Kasumi-1 (cell line): ENCODE measurements at places on chromosomes 4 and X.

GRCh38 chr4:6561173-6561516, 13.8 kb upstream of the MAN2B2 start:
- DNase-seq: peak; percentile 10

DNA sequence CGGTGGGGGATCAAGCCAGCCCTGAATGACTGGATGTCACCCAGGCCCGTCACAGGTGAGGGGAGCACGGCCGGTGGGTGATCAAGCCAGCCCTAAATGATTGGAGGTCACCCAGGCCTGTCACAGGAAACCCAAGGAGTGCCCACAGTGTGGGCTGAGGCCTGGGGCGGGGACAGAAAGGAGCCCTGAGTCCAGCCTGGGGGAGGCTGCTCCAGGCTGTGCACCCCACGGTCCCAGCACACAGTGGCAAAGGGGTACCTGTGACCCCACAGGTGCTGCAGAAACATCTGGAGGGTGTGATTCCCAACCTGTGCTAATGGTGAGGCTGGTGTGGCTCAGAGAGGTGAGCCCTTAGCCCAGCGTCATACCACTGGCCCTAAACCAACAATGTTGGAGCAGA, 6.2 kb upstream of the CPLX1 start:
- DNase-seq: no peak

DNA sequence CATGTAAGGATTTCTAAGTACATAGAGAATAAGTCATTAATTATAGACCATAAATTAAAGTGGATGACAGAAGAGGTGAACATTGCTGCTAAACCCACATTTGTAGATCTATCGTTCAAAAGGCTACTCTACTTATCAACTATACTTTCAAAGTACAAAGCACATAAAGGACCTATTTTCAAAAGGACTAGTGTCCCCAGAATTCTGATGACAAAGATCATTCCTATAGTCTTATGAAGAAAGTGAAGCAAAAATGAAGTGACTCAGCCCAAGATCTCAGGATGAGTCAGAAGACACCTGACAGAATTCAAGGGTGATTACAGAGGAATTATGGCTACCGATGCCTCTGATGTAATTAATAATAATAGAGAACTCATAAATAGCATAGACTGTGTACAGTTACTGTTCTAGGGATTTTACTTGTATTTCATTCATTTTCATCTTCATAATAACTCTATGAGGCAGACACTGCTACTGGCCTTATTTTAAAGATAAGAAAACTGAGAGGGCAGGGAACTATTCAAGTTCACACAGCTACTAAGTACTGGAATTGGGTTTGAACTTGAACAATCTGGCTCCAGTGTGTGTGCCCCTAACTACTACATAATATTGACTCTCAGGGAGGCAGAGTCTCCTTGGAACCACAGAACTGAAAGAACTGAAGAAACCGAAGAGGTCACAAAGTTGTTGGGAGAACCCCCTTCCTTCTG, 17.1 kb downstream of the USP46 start:
- DNase-seq: no peak

GRCh38 chr4:33386764-33387163, 2666.6 kb downstream of the PCDH7 start:
- DNase-seq: peak; percentile 47

DNA sequence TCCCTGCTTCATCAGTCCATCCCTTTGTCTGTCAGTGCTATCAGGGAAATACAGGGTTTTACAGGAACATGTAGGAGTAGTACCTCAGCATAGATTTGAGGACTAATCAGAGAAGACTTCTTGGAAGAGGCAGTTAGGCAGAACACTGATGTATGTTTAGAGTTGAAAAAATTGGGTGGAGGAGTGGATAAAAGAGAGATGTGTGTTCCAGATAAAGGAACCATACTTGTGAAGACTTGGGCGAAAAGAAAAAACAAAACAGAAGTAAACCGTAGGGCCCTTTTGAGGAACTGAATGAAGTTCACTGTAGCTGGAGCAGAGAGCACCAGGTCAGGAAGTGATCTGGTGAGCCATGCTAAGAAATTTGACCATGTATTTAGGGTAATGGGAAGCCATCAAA, 32.3 kb downstream of the AFF1 start:
- peak; percentile 57 for DNase-seq

DNA sequence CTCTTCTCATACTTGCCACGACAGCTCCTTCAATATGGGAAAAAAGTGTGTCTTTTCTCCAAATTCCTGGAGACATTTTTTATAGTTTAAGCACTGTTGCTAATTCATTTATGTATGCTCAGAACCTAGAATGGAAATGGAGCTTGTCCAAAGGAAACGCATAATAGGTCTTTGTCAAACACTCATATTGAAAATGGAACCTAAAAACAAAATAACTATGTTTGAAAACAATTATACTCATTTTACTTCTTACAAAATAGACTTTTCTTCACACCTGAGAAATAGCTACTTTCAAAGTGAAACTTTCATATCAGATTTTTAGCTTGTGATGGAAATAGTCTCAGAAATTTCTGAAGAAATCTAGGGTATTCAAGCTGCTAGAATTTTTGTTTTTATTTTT, 529.7 kb upstream of the BOD1L1 start:
- no peak for DNase-seq

- DNase-seq: peak; percentile 85
These were observed 126.0 kb upstream of the ENPP6 start for GRCh38 chr4:184343502-184344177.

DNA sequence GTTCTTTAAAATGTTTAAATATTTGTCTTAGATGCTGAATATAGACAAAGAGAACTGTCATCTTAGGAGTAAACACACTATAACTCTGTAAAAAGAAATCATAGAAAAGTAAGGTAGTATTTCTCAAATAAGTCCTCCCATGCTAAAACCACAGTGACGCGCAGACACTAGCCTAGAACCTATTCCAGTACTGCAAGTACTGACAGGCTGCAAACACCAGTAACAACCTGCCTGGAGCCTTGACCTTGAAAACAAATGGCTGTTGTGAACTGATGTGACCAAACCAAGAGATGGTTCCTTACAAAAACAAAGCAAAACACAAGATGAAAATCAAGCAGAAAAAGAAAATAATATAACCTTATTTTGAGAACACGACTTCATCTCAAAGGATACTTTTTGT, 8.5 kb downstream of the TIFA start:
- no peak for DNase-seq

GRCh38 chr4:142556570-142557238, 289.4 kb downstream of the INPP4B start:
- no peak for DNase-seq

- no peak for DNase-seq
These were observed 989.2 kb upstream of the SLIT2 start for GRCh38 chr4:19262467-19262866.

- DNase-seq: peak; percentile 70
These were observed 813 bp downstream of the DIAPH2 start for GRCh38 chrX:96685210-96686099.

DNA sequence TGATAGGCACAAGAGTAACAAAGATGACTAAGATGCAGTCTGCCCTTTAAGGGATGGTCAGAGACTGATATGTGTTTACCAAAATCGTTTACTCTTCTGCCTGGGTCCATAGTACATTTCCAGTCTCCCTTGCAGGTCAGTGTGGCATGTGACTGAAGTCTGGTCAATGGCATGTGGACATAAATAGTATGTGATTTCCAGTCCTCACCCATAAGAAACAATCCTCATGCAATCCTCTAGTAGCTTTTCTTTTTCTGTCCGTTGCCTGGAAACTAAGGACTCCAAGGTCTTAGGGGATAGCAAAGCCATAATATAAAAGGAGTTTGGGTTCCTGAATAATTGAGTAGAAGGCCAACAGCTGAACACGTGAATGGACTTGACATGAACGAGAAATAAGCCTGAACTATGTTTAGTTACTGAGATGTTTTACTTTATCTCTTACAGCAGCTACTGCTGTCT, 1.1 kb downstream of the SLC9B2 start:
- DNase-seq: peak; percentile 47

DNA sequence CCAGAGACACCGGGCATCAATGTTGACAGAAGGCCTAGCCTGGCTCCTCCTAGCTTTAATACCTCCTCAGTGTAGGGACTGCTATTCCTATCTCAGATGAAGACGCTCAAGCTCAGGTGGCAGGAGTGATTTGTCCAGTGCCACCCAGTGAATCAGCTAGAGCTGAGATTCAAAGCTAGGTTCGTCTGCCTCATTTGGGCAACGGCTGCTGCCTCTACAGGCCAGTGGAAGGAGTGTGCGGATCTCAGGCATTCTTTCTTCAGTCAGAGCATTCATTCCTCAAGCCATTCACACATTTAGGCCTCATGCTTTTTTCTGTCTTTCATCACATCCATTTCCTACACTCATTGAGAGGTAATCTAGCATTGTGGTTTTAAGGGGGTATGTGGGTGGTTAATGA, 7.3 kb downstream of the TSR2 start:
- DNase-seq: peak; percentile 17

DNA sequence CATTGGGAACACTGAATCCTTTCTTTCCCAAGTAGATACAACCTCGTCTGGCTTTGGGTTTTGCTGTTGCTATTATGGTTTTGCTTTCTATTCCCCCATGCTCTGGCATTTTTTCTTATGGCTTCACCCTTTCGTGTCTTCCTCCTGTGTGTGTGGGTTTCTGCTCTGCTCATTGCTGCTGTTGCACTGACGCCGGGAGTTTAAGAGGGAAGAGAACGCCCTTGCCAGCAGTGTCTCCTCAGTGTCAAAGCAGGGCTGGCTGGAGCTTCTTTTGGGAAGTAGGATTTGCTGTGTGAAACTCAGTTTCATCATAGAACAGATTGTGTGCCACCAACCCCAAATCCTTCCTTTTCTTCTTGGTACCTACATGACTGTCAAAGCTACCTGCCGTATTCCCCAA, 63.7 kb downstream of the CLDN22 start:
- no peak for DNase-seq
